ENCODE measurements at places on chromosomes 5 and 9.

GRCh38 chr9:135951889-135952663, 9.1 kb downstream of the UBAC1 start:
- DNase-seq = peak; percentile 96

DNA sequence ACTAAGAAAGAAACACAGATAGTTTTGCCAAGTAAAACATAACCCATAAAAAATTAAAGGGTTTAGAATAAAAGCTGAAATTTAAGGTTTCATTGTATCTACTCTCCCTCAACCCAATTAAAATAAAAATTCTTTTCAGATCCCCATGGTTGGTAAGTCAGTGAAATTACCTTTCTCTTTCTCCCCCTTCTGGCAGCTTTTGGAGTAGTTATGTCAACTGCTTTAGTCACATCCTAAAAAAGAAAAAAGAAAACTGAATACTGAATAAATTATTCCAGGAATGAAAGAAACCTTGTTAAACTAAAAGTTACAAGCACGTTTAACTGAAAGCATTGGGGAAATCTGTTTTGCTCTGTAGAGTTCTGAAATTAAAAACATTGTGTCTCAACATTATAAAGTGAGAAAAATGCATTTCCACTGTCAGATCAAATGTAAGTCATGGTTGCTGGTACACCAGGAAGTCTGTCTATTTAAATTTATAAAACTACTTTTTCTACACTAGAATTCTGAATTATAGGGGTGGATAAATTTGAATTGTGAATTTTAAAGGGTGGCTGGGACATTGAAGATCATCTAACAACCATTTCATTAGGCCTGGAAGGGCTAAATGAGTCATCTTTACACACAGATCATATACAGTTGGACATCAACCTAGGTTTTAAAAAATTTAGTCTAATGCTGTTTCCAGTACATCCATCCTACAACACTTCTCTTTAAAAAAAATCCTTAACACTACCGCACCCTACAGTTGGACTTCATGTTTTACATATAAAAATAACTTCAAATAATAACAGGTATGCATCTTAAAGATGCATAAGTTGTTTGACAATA, 24.7 kb downstream of the PSIP1 start:
- peak; percentile 6 for DNase-seq

- no peak for DNase-seq
These were observed 5.9 kb upstream of the EGR1 start for GRCh38 chr5:138459311-138459933.

DNA sequence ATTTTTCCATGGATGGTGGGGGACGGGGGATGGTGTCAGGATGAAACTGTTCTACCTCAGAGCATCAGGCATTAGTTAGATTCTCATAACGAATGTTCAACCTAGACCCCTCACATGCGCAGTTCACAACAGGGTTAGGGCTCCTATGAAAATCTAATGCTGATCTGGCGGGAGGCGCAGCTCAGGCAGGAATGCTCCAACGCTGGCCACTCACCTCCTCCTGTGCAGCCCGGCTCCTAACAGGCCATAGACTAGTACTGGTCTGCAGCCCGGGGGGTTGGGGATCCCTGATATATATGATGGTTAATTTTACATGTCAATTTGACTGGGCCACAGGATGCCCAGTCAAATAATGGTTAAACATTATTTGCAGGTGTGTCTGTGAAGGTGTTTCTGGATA, 199.0 kb upstream of the NR4A3 start:
- no peak for DNase-seq

DNA sequence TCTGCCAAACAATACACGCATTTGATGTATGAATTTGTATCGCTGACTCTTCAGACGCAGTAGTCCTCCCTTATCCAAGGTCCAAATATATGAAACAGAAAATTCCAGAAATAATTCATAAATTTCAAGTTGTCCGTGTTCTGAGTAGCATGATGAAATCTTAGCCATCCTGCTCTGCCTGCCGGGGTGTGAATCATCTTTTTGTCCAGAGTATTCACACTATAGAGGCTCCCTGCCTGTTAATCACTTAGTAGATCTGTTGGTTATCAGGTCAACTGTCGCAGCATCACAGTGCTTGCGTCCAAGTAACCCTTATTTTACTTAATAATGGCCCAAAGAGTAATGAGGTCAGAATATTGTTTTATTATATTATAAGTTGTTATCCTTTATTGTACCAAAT, 268.1 kb downstream of the DOCK8 start:
- DNase-seq = no peak

DNA sequence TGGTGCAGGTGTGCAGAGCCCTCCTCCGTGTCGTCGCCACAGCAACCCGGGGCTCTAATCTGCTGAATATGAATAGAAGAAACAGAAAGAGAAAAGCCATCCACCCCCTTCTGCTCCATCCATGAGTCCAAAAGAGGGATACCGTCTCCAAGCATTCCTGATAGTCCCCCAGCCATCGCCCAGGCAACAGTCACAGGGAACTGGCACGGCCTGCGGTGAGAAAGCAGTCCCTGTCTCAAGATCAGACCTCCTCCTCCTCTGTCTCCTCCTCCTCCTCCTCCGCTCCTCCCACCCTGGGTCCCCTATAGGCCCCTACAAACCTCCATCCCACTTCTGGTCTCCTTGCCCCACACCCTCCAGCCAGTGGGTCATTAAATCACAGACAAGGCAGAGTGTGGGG, 308.1 kb upstream of the MPDZ start:
- DNase-seq = no peak

DNA sequence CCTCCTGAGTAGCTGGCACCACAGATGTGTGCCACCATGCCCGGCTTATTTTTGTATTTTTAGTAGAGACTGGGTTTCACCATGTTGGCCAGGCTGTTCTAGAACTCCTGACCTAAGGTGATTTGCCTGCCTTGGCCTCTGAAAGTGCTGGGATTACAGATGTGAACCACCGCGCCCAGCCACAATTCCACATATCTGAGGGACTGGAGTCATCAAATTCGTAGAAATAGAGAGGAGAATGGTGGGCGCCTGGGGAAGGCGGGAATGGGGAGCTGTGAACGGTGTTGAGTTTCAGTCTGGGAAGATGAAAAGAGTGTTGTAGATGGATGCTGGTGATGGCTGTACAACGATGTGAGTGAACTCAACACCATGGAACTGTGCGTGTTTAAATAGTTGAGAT, 1.9 kb upstream of the ABO start:
- DNase-seq = no peak

DNA sequence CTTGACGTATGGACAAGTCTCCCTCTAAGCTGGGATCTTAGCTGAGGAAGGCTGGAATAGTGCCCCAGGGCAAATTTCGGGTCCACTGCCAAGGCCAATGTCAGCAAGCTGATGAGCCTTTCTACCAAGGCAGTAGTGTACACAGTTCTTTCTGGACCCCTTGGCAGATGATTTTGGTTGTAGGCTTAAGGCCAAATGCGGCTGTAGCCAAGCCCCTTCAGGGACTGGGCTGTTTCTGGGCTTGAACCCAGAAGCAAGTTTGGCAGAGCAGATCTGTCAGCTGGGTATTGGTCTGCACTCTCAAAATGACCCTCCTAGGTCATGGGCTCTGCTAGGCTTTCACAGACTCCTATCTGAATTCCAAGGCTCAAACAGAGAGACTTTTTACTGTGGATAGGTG, 121.6 kb downstream of the ADAMTSL1 start:
- no peak for DNase-seq

DNA sequence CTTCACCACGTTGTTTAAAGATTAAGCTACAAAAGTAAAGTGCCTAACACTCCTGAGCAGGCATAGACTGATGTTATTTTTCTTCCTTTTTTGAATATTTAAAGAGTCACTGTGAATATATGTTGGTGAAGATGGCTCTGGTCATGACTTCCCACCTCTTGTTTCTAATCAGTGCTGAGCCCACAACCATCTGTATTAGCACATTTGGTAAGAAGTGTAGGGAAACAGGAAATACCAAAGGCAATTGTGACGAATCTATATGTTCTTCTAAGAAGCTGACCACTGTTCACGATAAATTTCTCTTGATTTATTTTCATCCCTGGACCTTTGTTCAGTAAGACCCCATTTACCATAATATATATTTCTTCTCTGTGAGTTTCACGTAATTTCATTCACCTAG, 108.3 kb upstream of the PCA3 start:
- DNase-seq = no peak

DNA sequence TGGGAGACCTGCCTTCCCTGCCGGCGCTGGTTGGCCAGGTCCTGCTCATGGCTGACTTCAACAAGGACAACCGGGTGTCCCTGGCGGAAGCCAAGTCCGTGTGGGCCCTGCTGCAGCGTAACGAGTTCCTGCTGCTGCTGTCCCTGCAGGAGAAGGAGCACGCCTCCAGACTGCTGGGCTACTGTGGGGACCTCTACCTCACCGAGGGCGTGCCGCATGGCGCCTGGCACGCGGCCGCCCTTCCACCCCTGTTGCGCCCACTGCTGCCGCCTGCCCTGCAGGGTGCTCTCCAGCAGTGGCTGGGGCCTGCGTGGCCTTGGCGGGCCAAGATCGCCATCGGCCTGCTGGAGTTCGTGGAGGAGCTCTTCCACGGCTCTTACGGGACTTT, 10.6 kb downstream of the DIPK1B start:
- DNase-seq = no peak

DNA sequence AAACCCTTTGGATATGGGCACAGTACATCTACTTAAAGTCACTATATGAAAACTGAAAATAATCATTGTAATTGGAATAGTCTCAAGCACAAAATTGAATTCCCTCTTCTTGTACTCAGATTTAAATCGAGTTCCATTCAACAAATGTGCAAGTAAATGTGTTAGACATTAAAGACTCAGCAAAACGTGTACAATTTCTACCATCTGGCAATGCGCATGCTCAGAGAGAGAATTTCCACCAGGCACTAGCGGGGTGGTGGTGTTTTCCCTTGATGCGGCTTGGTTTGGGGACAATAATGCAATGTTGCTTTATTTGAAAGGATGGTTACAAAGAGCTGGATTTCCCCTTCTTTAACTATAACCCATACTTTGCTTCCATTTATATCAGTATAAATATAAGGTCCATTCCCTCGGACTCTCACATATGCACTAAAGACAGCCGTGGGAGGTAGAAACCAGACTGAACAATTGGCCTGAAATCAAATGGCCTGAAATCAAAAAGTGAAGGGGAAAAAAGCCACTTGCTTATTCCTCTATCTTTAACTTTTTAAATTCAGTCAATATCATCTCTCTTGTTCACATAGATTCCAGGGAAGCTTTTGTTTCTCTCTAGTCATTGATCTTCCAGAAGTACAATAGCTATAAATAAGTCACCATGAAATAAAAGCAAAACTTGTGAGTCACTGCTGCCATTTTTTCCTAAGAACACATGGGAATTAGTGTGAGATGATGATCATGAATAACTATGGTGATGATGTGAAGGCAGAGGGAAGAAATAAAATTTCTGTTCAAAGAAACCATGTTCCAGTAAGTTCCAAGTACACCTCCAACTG, 59.2 kb downstream of the ADAMTS12 start:
- DNase-seq = no peak

DNA sequence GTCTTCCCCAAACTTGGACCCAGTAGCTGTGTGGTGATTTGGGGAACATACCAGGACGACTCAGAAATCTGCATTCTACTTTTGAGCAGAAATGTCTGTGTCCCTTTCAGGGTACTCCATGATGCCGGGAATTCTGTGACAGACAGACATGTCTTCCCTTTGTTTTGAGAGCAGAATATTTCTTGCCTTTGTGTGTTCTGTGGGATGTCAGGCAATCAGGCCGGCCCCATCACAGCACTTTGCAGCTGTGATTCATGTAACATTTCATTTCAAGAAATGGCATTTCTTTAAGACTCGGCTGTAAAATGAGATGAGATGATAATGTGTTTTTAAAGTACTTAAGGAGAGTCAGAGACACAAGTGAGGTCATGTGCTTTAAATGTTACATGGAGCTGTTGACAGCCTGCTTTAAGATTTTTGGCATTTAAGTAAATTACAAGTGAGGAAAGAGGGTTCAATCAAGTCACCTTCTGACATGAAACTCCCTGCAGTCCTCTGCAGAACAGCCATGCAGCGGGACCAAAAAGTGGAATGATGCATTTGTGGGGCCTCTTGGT, 98.7 kb downstream of the SLC28A3 start:
- no peak for DNase-seq

DNA sequence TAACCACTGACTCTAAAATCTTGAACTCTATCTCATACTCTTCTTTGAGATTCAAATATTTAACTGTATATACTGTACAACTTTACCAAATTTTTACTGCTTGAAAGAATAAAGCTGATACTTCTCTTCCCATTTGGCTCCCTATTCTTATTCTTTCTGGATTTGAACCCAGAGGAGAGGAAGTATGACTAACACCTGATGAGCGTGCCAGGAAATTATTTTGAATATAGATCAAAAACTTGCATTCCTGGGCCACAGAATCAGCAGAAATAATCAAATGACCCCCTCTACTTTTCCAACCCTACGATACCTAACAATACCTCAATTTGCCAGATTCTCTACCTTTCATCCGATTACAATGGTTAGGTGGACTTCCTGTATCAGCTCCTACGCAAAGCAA, 285.8 kb downstream of the ISL1 start:
- DNase-seq = no peak

GRCh38 chr5:101942321-101942882, 353.7 kb downstream of the SLCO4C1 start:
- peak; percentile 16 for DNase-seq

DNA sequence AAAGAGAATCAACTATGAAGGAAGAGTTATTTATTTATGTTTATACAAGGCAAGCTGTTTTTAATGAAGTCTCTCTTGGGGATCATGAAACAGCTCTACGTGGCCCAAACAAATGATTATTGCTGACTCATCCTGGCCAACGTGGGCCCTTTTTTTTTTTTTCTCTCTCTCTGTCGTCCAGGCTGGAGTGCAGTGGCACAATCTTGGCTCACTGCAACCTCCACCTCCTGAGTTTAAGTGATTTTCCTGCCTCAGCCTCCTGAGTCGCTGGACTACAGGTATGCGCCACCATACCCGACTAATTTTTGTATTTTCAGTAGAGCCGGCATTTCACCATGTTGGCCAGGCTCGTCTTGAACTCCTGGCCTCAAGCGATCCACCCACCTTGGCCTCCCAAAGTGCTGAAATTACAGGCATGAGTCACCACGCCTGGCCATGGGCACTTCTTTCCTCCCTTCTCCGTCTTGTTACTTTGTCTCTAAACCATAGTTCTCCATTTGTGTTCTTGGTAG, 98.3 kb downstream of the BASP1 start:
- peak; percentile 23 for DNase-seq

- no peak for DNase-seq
These were observed 8.7 kb downstream of the RANBP6 start for GRCh38 chr9:6006749-6007057.
